ENCODE measurements at places on chromosomes 3 and 15.

DNA sequence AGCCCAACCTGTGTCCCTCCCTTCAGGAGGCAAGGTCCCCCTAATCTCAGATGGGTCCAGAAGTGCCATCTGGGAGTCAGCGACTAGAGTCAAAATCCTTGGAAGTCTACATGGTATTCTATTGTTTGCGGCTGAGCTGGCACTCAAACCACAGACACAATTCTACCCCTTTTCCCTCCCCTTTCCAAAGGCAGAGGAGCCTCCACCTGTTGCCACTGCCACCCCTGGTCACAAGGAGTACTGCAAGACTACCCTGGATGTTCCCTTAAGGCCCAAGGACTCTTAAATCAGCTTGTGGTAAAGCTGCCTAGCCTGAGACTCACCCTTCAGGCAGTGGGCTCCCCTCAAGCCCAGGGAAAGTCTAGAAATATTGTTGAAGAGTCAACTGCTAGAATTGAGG, 4.3 kb upstream of the OR5H6 start:
- no peak for DNase-seq

- no peak for DNase-seq
These were observed 300.0 kb downstream of the PTPRG start for GRCh38 chr3:61861410-61861809.

DNA sequence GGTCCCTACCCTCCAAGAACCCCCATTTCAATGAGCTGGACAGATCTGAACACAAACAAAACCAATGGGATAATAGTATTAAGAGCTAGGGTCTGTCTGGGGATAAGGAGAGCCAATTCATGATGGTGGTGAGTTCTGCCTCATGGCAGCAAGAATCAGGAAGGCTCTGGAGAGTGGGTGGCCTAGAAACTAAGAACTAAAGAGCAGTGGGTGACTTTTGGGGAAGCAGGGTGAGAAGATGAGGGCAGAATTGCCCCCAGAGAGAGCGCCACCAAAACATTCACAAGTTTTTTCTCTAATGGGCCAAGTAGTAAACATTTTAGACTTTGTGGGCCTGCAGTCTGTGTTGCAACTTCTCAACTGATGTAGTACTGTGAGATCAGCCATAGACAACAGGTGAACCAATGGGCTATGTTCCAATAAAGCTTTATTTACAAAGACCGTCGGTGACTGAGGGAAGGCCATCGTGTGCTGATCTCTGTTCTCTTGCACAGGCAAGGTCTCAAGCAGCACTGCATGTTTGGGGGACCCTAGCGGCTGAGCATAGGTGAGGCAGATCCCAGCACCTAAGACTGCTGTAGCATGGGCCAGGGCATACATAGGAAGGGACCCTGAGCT, 225.5 kb upstream of the ST8SIA2 start:
- no peak for DNase-seq

- no peak for DNase-seq
These were observed 3.9 kb downstream of the TOMM70 start for GRCh38 chr3:100396967-100397366.

- DNase-seq = no peak
These were observed 260.5 kb upstream of the IGF1R start for GRCh38 chr15:98387866-98388265.

Data from HTR-8/SVneo (cell line).